ENCODE measurements at places on chromosomes 1 and 21.

DNA sequence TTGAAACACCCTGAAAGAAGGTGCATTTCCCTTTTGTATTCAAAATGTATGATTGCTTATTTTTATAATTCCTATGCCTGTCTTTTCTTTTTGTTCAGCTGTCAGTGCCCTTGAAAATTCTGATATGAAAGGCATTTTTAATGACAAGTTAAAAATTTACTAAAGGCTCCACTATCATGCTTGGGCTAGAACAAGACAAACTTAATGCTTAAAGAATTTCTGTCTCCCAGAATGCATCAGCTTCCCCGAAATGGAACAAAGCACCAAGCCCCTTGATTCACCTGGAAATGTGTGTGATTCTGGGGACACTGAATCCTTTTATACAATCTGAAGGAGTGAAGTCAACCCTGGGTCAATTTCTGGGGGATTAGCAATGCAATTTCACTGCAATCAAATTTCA is 457.5 kb downstream of the LMO4 start:
- DNase-seq, result no peak

DNA sequence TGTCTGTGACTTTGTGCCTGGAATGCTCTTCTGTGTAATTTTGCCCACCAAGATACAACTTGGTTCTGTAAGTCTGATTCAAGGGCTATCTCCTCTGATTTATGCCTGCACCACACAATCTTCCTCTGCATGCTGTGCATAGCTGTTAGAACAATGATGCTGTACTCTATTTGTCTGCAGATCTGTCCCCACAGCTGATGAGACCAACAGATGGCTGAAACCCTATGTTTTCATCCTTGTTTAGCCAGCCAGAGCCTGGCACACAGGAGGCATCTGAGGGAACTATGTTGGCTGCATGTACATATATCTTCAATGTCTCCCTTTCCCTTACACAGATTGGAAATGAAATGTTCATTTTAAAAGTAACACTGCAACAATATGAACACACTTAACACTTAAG is 58.0 kb upstream of the ABCA4 start:
- DNase-seq, result no peak

DNA sequence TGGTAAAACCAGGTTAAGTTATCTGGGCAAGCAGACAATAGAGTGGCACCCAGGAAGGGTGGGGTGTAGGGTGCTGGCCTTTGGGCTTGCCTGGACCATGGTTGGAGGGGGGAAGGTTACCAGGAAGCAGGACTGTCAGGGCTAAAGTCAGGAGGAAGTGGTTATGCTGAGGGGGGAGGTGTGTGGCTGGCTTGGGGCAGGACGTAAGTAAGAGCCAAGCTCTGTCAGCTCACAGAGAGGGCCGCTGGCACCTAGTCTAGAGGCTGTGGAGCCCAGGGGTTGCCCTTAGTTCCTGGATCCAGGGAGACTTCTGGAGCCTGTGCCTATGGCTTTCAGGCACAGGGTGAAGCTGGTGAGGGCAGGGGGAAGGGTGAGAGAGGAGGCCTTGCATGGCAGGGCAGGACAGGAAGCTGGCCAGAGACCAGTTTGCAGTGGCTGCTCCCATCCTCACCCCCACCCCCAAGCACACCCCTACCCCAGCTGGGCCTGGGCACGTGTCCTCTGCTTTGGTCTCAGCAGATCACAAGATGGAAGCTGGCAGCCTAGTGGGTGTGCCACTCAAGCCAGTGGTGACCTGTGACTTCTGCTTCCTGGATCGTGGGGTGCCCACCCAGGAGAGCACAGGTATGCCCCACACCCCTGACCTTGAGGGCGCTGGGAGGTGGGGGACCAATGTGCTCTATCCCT is 20.5 kb upstream of the SMYD3 start:
- DNase-seq, result peak; percentile 62

GRCh38 chr1:237760951-237761350 is 129.8 kb downstream of the ZP4 start:
- DNase-seq, result no peak

- no peak for DNase-seq
Measured at GRCh38 chr1:185351734-185352466, 34.9 kb upstream of the IVNS1ABP start.

DNA sequence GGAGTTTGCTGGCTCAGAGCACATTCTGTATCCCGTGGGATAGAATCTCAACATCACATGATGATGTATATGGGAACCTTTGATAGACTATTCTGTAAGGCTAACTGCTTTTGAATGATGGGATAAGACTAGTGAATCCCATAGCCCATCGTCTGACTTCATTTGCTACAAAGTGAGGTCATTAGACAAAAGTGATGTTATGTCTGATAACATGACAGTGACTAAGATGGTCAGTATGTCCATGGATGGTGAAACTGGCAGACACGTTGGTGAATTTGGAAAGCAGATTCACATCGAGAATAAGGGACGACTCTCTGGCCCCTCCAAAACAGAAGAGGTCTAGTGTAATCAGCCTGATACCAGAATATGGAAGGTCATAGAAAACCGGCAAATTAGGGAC is 108.4 kb downstream of the HHAT start:
- no peak for DNase-seq

DNA sequence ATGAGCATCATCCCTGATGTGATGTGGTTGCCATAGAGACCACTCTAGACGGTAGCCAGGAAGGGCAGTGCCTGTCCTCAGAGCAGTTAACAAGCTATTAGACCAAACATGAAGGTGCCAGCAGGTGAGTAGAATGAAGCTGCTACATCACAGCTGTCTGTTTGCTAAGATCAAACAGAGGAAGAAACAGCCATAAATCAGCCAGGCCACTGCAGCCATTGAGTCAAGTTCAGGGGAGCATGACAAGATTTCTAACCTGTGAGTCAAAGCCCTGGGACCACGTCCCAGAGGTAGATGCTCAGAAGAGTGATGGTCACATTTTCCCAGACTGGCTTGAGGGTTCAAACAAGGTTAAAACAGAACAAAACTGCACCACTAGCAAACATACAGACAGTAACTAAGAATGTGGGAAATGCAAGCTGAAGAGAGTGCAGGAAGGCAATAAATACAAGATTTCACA is 450.6 kb upstream of the DAB1 start:
- no peak for DNase-seq
